Naive thymus-derived CD4-positive, alpha-beta T cell (primary cell): ENCODE measurements at places on chromosomes 11 and 22.
A peak's percentile ranks its signal among the peaks of the same experiment; 100 is the strongest.

- DNase-seq, result no peak
Measured at GRCh38 chr11:36822829-36823228, 224.8 kb upstream of the RAG2 start.

- no peak for DNase-seq
Measured at GRCh38 chr22:50561401-50562358, 1.0 kb downstream of the SYCE3 start.

DNA sequence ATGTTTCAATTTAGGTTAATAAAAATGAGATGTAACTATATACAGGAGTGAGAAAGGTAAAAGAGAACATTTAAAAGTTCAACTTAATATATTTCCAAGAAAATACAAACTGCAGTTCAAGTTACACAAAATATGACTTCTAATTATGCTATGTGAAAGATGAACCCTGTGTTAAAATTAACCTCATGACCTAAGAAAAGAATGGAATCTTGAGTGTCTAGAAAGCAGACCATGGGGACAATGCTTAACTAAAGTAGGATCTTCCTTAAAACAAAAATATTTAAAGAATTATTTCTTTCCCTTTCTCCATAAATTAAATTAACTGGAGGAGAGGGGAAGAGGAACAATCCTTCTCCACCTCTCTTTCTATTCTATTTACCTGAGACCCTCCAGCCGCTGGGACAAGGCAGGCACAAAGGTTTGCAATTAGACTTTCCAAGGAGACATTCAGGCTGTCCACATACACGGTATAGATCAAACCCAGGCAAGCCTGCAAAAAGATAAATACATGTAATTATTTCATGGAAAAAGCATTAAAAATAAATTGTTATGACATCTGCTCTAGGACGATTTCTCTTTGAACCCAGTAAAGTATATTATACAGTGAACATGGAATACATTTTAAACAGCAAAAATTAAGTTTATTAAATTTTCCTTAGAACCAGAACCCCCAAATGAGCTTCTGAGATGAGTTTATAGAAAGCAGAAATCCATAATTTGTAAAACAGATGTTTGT, 264.5 kb downstream of the SBF2 start:
- DNase-seq, result no peak

DNA sequence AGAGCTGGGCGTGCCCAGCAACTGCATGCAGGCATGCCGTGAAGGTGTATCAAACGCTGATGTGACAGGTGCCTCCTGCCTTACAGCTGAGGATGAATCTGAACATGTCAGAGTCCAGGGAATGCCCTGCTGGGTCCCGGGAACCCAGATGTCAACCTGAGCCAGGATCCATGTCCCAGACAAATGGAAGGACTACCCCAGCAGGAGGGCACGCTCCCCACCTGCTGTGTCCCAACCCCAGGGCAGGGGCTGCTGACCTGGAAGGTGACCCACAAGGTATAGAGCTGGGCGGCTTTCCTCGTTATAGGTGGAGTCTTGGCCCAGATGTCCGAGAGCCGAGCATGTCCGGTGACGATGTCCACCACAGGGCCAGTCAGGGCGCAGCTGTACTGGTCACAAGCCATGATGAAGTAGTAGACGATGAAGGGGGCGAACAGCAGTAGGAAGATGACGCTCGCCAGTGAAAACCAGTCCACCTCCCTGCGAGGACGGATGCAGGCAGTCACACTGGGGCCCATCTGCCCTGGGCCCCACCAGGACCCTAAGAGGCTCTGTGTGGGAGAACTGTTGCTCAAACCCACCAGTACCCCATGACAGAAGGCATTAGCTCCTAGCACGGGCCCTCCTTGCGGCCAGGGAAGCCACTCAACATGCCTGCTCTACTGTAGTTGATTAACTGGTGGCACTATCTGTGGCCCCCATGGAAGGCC, 4.3 kb downstream of the DHCR7 start:
- no peak for DNase-seq

- DNase-seq, result no peak
Measured at GRCh38 chr11:115067900-115068530, 389.7 kb downstream of the NXPE2 start.

DNA sequence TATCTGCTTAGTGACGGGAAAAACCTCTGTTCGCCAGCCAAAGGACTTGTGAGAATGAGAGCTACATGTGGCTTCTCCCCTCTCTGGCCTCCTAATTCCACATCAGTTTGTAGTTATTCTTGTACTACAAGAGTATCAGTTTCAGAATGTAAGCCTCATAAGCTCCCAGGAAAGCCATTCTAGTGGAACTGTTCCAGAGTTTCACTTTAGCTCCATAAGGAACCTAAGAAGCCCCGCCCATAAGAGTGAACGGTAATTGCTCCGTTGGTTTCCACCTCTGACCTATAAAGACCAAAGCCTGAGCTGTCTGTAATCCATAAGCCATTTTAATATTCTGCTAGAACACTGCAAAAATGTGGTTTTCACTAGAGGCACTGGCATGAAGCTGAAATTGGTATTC, 53.0 kb downstream of the SIK3 start:
- DNase-seq, result no peak

DNA sequence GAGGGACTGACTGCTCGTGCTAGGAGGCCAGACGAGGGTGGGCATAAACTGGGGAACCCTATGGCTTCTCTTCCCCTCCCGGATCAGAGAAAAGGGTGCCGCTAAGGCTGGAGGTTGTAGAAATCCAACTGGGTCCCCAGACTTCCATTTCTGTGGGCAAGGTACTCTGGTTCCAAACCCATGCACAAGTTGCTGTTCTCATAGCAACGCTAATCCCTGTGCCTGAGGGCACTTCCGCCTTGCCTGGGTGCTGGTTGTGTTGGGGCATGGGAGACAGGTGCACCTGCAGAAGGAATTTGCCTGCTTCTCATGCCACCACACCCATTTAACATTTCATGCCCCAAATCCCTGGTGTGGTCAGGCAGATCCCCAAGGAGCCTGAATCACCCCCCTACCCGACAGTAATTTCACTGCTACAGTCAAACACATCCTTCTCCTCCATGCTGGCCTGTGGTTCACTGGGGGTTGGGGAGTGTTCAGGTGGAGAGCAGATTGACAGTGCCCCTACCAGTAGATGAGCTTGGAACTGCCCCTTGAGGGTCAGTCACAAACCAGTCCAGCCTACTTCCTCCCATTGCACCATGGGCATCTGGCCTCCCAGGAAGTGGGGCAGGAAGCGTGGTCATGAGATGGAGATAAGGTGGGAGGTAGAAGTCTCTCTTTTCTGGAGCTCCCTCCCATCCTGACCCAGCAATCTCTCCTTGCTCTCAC, 1.2 kb downstream of the C2CD2L start:
- peak; percentile 56 for DNase-seq

- no peak for DNase-seq
Measured at GRCh38 chr11:114125531-114125930, 66.0 kb downstream of the ZBTB16 start.

- DNase-seq, result no peak
Measured at GRCh38 chr11:132177106-132177505, 806.7 kb downstream of the NTM start.

GRCh38 chr22:23781511-23782183, 5.1 kb upstream of the SMARCB1 start:
- DNase-seq, result no peak

DNA sequence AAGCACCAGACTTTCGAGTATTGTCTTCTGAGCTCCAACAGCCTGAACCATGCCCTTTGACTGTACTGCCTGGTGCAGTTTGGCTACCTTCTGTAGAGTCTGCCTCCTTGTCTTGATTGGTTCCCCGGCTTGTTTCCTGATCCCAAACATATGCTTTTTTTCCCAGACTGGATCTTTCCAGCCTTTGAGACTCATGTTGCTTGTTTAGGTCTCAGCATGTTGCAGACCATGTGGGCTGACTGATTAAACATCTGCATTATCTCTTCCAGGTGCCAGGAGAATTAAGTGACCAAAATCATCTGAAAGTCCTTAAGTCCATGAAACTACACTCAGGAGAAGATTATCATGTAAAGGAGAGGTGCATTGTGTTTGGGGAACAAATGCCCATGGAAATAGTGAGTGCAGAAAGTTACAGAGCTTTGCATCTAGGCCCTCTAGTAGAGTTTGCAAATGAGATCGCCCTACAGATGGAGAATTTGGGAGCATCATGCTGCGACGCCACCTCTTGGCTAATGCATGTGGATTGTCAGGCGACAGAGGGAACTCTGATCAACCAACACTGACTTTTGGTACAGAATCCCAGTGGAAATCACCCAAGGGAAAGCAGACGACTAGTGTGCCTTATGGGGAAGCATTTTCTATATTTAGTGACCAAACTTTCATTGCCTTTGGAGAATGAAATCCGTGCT, 188.8 kb downstream of the BLID start:
- no peak for DNase-seq

- DNase-seq, result no peak
Measured at GRCh38 chr11:26319906-26320305, 12.0 kb upstream of the ANO3 start.

GRCh38 chr11:113675003-113675561, 31.0 kb downstream of the TMPRSS5 start:
- DNase-seq, result no peak

- no peak for DNase-seq
Measured at GRCh38 chr11:102886999-102887398, 12.2 kb upstream of the MMP12 start.
